Right ventricle myocardium inferior (tissue), 1 donor: ENCODE measurements at places on chromosomes 2 and 18. TPM values are rescaled to one million over a fixed set of nuclear protein-coding genes. Genes with fewer than 3 reads are reported as not detected.

IL1F10 gene
- total RNA-seq, result not detected

- peak; percentile 88 for DNase-seq
These were observed 12.0 kb upstream of the E2F6 start for GRCh38 chr2:11477994-11478393.

DNA sequence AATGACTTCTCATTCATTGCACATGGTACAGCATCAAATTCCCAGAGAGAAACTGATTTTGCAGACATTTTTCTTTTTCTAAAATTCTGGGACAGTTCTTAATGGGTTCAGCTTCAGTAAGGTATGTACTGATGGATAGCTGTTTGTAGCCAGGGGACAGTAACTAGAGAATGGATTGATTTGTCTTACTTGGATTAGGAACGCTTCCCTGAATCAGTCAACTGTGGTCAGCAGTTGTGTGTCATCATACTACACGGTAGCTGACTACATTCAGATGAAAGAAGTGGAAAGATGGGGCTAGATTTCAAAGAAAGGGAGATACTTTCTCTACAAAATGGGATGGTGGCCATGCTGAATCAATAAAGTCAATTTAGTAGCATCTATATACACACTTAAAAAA is 431.4 kb downstream of the GRB14 start:
- no peak for DNase-seq

DNA sequence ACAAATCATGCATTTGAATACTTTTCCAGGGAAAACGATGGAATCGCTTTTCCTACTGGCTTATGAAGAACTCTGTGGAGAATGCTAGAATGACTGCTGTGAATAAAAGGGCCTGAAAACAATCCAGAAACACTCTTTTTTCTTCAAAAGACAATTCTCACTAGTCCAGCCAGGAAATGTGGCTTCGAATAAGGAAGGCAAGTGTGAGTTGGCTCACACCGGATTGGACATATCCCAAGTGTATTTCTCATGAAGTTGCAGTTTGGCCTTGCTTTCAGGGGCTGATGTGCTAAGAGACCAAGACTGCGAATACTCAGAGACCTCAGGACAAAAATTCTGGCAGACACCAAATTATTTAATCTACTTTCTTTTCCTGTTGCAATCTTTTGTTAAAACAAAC is 54.1 kb downstream of the FIGN start:
- DNase-seq, result no peak

GRCh38 chr2:68715353-68716041 is 19.1 kb upstream of the ARHGAP25 start:
- DNase-seq, result peak; percentile 62

GRCh38 chr2:181319286-181319685 is 137.9 kb upstream of the ITGA4 start:
- no peak for DNase-seq

- no peak for DNase-seq
These were observed 336.4 kb upstream of the FSHR start for GRCh38 chr2:49490710-49491109.
